ENCODE measurements at places on chromosomes 5 and 9. TPM values are rescaled to one million over a fixed set of nuclear protein-coding genes. Genes with fewer than 3 reads are reported as not detected.
A peak's percentile ranks its signal among the peaks of the same experiment; 100 is the strongest.

GRCh38 chr9:131309530-131310276 lies 20.2 kb downstream of the PLPP7 start:
- H3K4me3 ChIP-seq: no peak overlapping the region
- no peaks in the 10 kb centered on the region for H3K36me3 ChIP-seq
- no peak for DNase-seq
- H3K27me3 ChIP-seq: no peaks in the 10 kb centered on the region

BTNL9 gene
- 11.7 TPM for total RNA-seq

GRCh38 chr5:26692952-26693351 lies 345.4 kb downstream of the CDH9 start:
- DNase-seq: no peak
- no peak overlapping the region for H3K27ac ChIP-seq
- H3K27me3 ChIP-seq: no peaks in the 10 kb centered on the region
- no peak overlapping the region for H3K4me3 ChIP-seq

DNA sequence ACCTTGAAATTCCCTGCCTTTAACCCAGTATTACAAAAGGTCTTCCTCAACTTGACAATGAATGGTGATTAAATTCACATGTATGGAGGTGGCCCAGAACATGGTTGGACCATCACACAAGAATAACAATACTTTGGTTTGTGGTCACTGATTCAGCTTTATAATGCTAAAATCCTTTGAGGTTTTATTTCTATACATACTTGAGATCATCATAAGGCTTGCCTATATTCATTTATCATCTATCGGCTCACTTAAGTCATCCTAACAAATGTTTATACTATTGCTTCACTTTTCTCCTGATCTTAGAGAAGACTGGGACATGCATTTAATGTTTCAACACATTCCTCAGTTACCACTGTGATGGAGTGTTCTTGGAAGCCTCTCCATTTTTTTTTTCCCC lies 191.3 kb downstream of the DMAC1 start:
- H3K4me1 ChIP-seq: no peaks in the 10 kb centered on the region
- no peaks in the 10 kb centered on the region for H3K27me3 ChIP-seq
- no peak overlapping the region for H3K4me3 ChIP-seq
- H3K27ac ChIP-seq: no peak overlapping the region
- no peak for DNase-seq
- H3K36me3 ChIP-seq: no peaks in the 10 kb centered on the region

TRIM7 gene
- 30.2 TPM for total RNA-seq

DNA sequence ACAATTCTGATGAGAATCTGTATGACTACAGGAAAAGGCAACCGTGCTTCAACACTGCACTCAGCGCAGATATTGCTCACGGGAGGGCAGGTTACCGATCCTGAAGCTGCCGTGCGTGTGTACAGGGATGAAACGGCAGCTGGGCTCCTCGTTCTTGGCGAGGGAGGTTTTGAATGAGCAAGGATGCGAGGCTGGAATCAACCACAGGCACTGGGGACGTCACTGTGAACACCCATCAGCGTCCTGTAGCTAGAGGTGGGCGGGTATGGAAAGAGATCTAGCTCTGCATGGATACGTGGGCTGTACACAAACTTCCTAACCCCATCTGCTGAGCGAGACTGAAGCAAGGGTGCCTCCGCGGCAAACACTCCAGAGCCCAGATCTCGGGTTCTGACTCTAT lies 84.3 kb upstream of the COL5A1 start:
- H3K36me3 ChIP-seq: no peaks in the 10 kb centered on the region
- DNase-seq: no peak
- H3K27ac ChIP-seq: no peak overlapping the region
- no peak overlapping the region for H3K4me3 ChIP-seq

DNA sequence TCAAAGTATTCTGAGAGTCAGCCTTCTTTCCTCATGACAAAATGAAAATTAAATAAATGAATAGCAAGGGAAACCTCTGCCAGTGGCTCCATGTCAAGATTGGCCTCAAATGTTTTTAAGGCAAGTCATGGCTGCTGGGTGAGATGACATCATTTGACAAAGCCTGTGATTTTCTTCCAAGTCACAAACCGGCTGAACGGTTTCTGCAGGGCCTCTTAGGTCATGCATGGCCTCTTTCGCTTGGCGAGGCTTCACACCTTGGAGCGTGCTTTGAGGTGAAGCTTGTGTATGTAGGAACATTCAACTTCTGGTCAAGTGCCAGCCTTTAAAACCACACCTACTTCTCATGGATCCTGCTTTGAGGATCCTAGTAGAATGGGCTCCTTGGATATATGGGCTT lies 161.0 kb upstream of the ZNF618 start:
- no peak overlapping the region for H3K4me3 ChIP-seq
- H3K27me3 ChIP-seq: no peaks in the 10 kb centered on the region
- H3K27ac ChIP-seq: no peak overlapping the region
- H3K4me1 ChIP-seq: no peaks in the 10 kb centered on the region
- no peak for DNase-seq
- no peaks in the 10 kb centered on the region for H3K36me3 ChIP-seq

DNA sequence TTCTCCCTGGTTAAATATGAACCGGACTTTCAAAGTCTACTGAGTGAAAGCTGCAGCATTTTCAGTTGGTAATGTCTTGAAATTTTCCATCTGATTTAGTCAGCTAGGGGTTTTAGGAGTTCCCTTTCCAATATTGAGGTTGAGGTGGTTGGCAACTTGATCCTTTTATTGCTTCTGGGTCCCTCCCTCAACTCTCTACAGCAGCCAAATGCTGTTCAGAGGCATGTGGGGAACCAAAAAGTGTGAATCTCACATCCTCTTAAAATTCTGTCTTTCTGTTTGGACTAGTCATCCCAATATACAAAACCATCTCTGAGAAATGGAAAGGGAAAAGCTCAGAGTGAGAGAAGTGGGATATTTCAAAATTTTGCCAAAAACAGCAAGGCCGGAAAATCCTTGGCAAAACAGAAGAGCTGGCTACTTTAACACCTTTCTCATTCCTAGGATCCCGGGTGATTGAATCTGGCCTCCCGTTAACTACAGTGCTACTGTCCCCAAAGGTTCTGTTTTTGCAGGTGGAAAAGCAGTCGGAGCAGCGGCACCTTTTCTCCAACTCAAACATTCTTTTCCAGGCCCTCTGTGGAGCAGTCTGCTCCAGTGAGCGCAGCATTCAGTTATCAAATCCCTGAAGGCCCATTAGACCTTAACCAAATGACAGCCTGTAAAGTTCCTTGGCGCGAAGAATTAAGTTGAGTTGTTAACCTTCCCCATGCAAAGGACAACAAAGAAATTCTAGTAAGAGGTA lies 345.9 kb upstream of the NUDT12 start:
- H3K36me3 ChIP-seq: no peaks in the 10 kb centered on the region
- no peaks in the 10 kb centered on the region for H3K27me3 ChIP-seq
- no peak overlapping the region for H3K4me3 ChIP-seq
- no peak overlapping the region for H3K27ac ChIP-seq

DNA sequence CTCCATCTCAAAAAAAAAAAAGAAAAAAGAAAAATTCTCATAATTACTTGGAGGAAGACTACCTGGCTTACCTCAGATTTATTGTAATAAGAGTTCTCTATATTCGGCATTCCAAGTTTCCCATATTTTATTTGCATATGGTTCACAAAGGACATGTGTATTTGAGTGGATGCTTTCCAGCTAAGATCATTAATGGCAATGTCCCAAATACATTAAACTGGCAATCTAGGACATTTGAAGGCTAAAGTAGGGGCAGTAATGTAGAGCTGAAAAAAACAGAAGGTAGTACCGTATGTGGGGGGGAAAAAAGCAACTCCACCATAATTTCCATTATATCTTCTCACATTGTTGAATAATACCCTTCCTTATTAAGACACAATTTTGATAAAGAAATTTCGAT lies 4.9 kb downstream of the TUT7 start:
- peaks cover 29% of the 10 kb centered on the region for H3K4me1 ChIP-seq
- no peaks in the 10 kb centered on the region for H3K27me3 ChIP-seq
- DNase-seq: no peak
- H3K36me3 ChIP-seq: peaks cover 24% of the 10 kb centered on the region
- H3K4me3 ChIP-seq: no peak overlapping the region

SYK gene
- total RNA-seq: 9.0 TPM

REEP2 gene
- total RNA-seq: 4.9 TPM

DNA sequence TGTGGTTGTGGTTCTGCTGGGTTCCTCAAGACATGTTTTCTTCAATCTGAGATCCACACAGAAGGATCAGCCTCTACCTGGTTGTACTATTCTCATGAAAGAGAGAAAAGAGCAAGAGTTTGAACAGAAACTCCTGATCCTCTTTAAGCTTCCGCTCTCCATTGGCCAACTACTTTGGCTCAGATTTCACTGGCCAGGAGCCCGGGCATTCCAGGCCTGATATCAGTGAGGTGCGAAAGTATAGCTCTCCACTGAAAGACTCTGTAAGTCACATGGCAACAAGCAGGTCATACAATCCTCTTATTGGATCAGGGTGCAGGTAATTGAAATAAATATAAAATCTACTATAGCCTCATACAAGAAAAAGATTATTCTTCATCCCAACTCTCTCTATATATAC lies 920.5 kb downstream of the TLE4 start:
- no peaks in the 10 kb centered on the region for H3K36me3 ChIP-seq
- no peak overlapping the region for H3K27ac ChIP-seq
- H3K27me3 ChIP-seq: no peaks in the 10 kb centered on the region

GRCh38 chr9:34701023-34701768 lies 8.7 kb downstream of the CCL21 start:
- no peak overlapping the region for H3K27ac ChIP-seq
- peaks cover 3% of the 10 kb centered on the region for H3K4me1 ChIP-seq
- peak overlapping the region; percentile 41 for H3K4me3 ChIP-seq
- H3K27me3 ChIP-seq: no peaks in the 10 kb centered on the region

- no peak overlapping the region for H3K4me3 ChIP-seq
- no peaks in the 10 kb centered on the region for H3K36me3 ChIP-seq
- H3K27ac ChIP-seq: no peak overlapping the region
- DNase-seq: no peak
- H3K27me3 ChIP-seq: no peaks in the 10 kb centered on the region
Measured at GRCh38 chr5:95735406-95735805, 4.3 kb downstream of the RHOBTB3 start.

MARCHF3 gene
- 2.3 TPM for total RNA-seq

FAM221B gene
- total RNA-seq: not detected

FGD3 gene
- total RNA-seq: 3.3 TPM

- no peak for DNase-seq
- H3K4me1 ChIP-seq: no peaks in the 10 kb centered on the region
- H3K27ac ChIP-seq: no peak overlapping the region
- H3K27me3 ChIP-seq: no peaks in the 10 kb centered on the region
- no peaks in the 10 kb centered on the region for H3K36me3 ChIP-seq
Measured at GRCh38 chr5:125257057-125257972, 510.9 kb upstream of the ZNF608 start.

ATG10 gene
- 9.4 TPM for total RNA-seq

ZNF879 gene
- total RNA-seq: not detected

SLC25A48 gene
- total RNA-seq: 2.8 TPM

STK32A gene
- total RNA-seq: 1.2 TPM

- H3K4me1 ChIP-seq: peaks cover 4% of the 10 kb centered on the region
- H3K27me3 ChIP-seq: no peaks in the 10 kb centered on the region
- no peak overlapping the region for H3K27ac ChIP-seq
- DNase-seq: no peak
Measured at GRCh38 chr5:149543361-149544027, 7.7 kb downstream of the CSNK1A1 start.

Data from HCT116 (cell line).